Left lung (tissue), 14 donors: ENCODE measurements at places on chromosomes 3 and 15. TPM values are rescaled to one million over a fixed set of nuclear protein-coding genes. Genes with fewer than 3 reads are reported as not detected.
A peak's percentile ranks its signal among the peaks of the same experiment; 100 is the strongest.

DNA sequence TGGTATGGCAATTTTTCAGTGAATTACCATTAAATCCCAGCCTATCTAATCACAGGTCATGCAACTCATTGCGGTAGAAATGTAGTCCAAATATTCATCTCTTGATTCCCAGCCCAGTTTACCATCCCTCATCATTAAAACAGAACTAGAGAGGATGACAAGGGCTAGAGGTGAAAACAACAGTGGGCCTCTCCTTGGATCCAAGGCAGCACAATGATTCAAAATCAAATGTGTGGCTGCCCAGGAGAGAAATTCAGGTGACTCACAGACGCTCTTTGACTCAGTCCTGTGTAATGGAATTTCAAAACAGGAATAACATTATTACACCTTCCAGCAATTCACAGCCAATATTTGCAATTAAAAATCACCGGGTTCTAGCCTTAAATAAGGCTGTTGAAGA, 246.5 kb downstream of the TBL1XR1 start:
- no peak for DNase-seq
- no peaks in the 10 kb centered on the region for H3K4me1 ChIP-seq
- no peak overlapping the region for H3K4me3 ChIP-seq
- no peaks in the 10 kb centered on the region for H3K27me3 ChIP-seq

GRCh38 chr3:50008931-50009330, 69.0 kb downstream of the RBM6 start:
- H3K27ac ChIP-seq = no peak overlapping the region
- no peaks in the 10 kb centered on the region for H3K36me3 ChIP-seq
- no peak overlapping the region for H3K4me3 ChIP-seq
- DNase-seq = no peak
- no peaks in the 10 kb centered on the region for H3K27me3 ChIP-seq

- H3K36me3 ChIP-seq = no peaks in the 10 kb centered on the region
- no peaks in the 10 kb centered on the region for H3K4me1 ChIP-seq
- no peak for DNase-seq
- no peak overlapping the region for H3K4me3 ChIP-seq
- no peaks in the 10 kb centered on the region for H3K27me3 ChIP-seq
Measured at GRCh38 chr3:76308541-76308940, 523.2 kb upstream of the ZNF717 start.

GRCh38 chr3:185365291-185366073, 2.5 kb downstream of the MAP3K13 start:
- H3K4me1 ChIP-seq = peaks cover 3% of the 10 kb centered on the region
- H3K27ac ChIP-seq = peak overlapping the region; percentile 71
- H3K27me3 ChIP-seq = peaks cover 25% of the 10 kb centered on the region
- peak; percentile 76 for DNase-seq
- peak overlapping the region; percentile 53 for H3K4me3 ChIP-seq
- H3K36me3 ChIP-seq = no peaks in the 10 kb centered on the region

DNA sequence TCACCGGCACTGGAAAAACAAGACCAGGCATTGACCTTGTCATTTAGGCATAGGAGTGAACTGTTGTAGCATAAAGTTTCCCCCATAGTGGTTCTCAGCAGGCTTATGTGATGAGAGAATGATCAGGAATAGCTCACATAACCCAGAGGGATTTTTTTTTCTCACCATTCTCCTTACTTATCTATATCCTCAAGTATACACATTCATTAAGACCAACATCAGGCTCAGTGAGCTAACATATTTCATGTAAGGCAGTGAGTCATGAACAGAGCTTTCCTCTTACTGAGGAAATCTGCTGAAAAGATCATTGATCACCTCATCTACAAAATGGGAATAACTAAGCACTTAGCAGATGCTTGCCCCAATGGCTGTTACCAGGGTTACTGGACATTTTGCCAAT, 396.6 kb upstream of the TMCO5A start:
- no peak for DNase-seq
- no peaks in the 10 kb centered on the region for H3K27me3 ChIP-seq
- H3K36me3 ChIP-seq = no peaks in the 10 kb centered on the region
- H3K4me3 ChIP-seq = no peak overlapping the region
- H3K27ac ChIP-seq = no peak overlapping the region
- H3K4me1 ChIP-seq = no peaks in the 10 kb centered on the region

DNA sequence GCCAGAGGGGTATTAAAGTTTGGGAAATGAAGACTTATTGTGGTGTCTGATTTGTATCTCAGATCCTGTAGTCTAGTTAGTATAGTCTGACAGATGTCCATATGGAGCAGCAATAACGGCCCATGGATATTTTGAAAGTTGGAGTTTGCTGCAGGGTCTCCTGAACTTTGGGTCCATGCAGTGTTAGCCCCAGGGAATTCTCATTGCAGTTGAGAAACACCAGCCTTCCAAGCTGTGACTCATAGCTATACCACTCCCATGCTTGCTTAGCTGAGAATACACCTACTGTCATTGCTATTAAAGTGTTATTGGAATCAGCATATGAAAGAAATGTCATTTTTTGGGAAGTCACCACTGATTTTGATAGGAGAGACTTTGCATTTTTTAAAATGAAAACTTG, 29.2 kb downstream of the TMOD2 start:
- DNase-seq = no peak
- no peak overlapping the region for H3K4me3 ChIP-seq
- H3K27me3 ChIP-seq = no peaks in the 10 kb centered on the region
- peaks cover 6% of the 10 kb centered on the region for H3K36me3 ChIP-seq
- peaks cover 3% of the 10 kb centered on the region for H3K4me1 ChIP-seq

GRCh38 chr3:46850468-46850779, 12.8 kb downstream of the MYL3 start:
- H3K27ac ChIP-seq = no peak overlapping the region
- DNase-seq = no peak
- H3K4me3 ChIP-seq = no peak overlapping the region
- no peaks in the 10 kb centered on the region for H3K36me3 ChIP-seq
- peaks cover 12% of the 10 kb centered on the region for H3K4me1 ChIP-seq
- H3K27me3 ChIP-seq = peaks cover 20% of the 10 kb centered on the region

DNA sequence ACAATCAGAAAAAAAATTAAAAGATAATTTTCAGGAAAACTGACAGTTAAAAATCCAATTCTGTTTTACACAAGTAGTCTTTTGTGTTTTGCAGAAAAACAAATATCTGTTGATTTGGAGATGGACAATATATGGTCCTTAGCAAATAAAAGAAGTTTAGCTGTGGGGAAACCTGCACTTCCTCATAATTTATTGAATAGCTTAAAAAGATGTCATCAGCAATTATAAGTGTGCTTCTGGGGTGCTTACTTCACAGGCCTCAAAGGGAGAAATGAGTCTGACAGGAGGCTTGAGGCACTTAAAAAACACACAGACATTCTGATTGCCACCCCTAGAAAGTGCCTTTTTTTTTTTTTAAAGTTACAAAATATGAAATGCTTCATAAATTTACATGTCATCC, 31.6 kb upstream of the CERS3 start:
- H3K36me3 ChIP-seq = no peaks in the 10 kb centered on the region
- peak overlapping the region; percentile 74 for H3K27ac ChIP-seq
- H3K27me3 ChIP-seq = no peaks in the 10 kb centered on the region
- H3K4me1 ChIP-seq = no peaks in the 10 kb centered on the region
- no peak overlapping the region for H3K4me3 ChIP-seq

DNA sequence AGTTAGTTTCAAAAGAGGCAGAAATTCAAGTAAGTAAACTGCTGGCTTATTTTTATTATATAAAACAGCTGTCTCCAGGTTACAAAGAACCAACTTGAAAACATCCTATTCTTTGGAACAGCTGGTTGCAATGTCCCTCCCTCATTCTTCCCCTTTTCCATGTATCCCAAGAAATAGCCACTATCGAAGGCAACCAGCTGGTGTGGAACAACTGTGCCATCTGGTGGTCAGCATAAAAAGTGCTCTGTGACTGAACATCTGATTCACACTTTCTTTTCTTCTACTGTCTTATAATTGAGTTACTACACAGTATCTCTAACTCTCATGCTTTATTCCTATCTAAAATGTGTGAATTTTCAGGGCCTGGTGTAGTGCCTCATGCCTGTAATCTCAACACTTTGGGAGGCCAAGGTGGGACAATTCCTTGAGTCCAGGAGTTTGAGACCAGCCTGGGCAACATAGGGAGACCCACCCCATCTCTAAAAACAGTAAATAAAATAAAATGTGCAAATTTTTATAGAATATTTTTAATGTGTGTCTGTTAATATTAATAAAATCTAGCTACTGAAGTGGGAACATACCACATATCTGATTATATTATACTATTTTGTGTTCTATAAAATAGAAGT, 9.6 kb downstream of the OSBPL11 start:
- peaks cover 25% of the 10 kb centered on the region for H3K36me3 ChIP-seq
- DNase-seq = peak; percentile 89
- no peak overlapping the region for H3K27ac ChIP-seq

DNA sequence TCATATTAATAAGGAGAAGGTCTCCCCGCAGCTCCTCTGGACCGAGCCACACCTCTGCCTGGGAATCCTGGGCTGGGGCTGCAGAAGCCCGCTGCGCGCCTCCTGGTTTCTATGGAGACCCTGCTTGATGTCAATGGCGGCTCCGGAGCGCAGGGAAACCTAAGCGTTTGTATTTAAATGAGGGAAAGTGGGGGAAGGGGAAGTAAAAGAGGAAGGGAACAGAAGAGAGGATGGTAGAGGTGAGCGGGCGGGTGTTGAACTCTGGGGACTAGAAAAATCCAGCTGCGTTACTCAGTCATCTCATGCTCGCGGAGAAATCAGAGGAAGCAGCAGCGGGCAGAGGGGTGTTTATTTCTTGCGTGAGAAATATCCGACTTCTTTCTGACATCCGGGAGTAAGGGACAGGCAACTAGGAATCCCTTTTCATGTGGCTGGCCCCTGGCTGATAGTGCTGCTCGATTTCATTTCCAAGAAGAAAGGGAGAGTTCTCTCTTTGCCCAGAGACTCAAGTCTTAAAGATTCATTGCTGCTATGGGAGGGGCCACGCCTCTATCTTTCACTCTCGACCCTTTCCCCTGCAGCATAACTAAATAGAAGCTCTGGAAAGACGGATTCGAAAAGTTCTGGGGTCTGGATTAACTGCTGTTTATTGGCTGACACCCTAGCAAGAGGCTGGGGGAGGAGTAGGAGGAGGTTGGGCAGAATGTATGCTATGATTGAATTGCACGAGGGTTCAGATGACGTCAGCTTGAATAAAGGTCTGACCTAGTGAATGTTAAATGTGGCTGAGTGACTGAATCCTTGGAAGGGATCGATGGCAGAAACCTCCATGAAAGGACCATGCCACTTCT, 110.5 kb upstream of the GAP43 start:
- H3K36me3 ChIP-seq = no peaks in the 10 kb centered on the region
- peaks cover 13% of the 10 kb centered on the region for H3K27me3 ChIP-seq
- H3K4me3 ChIP-seq = peak overlapping the region; percentile 8
- DNase-seq = peak; percentile 46
- no peaks in the 10 kb centered on the region for H3K4me1 ChIP-seq

- no peaks in the 10 kb centered on the region for H3K27me3 ChIP-seq
- H3K4me1 ChIP-seq = no peaks in the 10 kb centered on the region
- no peak overlapping the region for H3K27ac ChIP-seq
- DNase-seq = no peak
- no peaks in the 10 kb centered on the region for H3K36me3 ChIP-seq
- H3K4me3 ChIP-seq = no peak overlapping the region
Measured at GRCh38 chr3:52306978-52307377, 9.1 kb upstream of the DNAH1 start.

- no peak for DNase-seq
- no peak overlapping the region for H3K27ac ChIP-seq
- no peaks in the 10 kb centered on the region for H3K27me3 ChIP-seq
- peaks cover 6% of the 10 kb centered on the region for H3K4me1 ChIP-seq
- H3K4me3 ChIP-seq = no peak overlapping the region
- peaks cover 8% of the 10 kb centered on the region for H3K36me3 ChIP-seq
Measured at GRCh38 chr3:128287216-128287615, 133.9 kb downstream of the EEFSEC start.

- DNase-seq = no peak
- no peaks in the 10 kb centered on the region for H3K27me3 ChIP-seq
- H3K4me3 ChIP-seq = no peak overlapping the region
- H3K36me3 ChIP-seq = no peaks in the 10 kb centered on the region
- H3K4me1 ChIP-seq = no peaks in the 10 kb centered on the region
Measured at GRCh38 chr3:155211266-155211665, 82.2 kb downstream of the STRIT1 start.

DNA sequence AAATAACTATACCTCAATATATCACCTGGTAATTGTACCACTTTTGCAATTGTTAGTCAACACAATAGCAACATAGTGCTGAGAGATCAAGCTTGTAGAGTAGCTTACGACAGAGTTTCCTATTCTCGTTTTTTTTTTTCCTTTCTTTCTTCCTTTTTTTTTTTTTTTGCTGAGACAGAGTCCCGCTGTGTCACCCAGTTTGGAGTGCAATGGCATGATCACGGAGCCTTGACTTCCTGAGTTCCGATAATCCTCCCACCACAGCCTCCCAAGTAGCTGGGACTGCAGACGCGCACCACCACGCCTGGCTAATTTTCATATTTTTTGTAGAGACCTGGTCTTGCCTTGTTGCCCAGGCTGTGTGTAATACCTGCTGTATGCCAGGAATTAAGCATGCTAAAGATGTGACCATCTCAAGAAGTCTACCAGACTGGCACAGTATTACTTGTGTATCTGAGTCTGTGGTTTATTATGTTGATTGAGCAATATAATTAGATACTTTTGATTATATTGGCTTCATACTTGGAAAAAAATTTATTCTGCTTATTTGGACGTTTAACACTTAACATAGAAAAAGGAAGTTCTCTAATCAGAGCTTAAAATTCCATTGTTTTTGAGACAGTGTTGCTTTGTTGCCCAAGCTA, 3.0 kb downstream of the SELENOT start:
- peaks cover 63% of the 10 kb centered on the region for H3K4me1 ChIP-seq
- H3K4me3 ChIP-seq = no peak overlapping the region
- DNase-seq = peak; percentile 36
- H3K27ac ChIP-seq = peak overlapping the region; percentile 84

DNA sequence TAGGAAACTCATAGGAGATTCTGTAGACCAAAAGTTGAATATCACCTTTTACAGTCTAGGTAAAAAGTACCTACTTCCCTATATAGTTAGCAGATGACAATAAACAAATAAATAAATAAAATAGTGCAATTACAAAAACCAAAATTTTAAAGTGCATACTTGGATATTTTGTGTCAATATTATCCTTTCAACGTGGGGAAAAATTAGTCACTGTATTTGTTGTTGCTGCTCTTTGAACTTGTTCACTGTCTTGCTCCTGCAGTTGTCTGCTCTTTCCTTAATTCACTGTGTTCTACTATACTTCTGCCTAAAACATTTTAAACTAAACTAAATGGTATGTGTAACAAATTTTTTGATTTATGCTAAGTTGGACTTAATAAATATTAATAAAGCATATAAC, 889.0 kb downstream of the ROBO1 start:
- no peak overlapping the region for H3K4me3 ChIP-seq
- no peaks in the 10 kb centered on the region for H3K36me3 ChIP-seq
- H3K27me3 ChIP-seq = no peaks in the 10 kb centered on the region
- no peaks in the 10 kb centered on the region for H3K4me1 ChIP-seq

- no peak overlapping the region for H3K4me3 ChIP-seq
- no peaks in the 10 kb centered on the region for H3K36me3 ChIP-seq
- DNase-seq = no peak
Measured at GRCh38 chr3:83453056-83453455, 1505.7 kb upstream of the CADM2 start.

FBXO40 gene
- 0.05 TPM for total RNA-seq

ACAN gene
- 0.65 TPM for total RNA-seq

POC1A gene
- total RNA-seq = 7.6 TPM

SI gene
- total RNA-seq = not detected

NAALADL2 gene
- 9.8 TPM for total RNA-seq

WDR82 gene
- total RNA-seq = 67.9 TPM

TNNC1 gene
- total RNA-seq = 117 TPM

CPLX3 gene
- not detected for total RNA-seq

B3GALNT1 gene
- total RNA-seq = 21.8 TPM

TGM4 gene
- total RNA-seq = not detected
